ENCODE measurements at places on chromosomes 12 and 14. TPM values are rescaled to one million over a fixed set of nuclear protein-coding genes. Genes with fewer than 3 reads are reported as not detected.
A peak's percentile ranks its signal among the peaks of the same experiment; 100 is the strongest.

GUCY2C gene
- polyA plus RNA-seq, result 0.04 TPM

MYBPC1 gene
- polyA plus RNA-seq, result not detected

OAS2 gene
- 20.4 TPM for polyA plus RNA-seq

TMEM132C gene
- not detected for polyA plus RNA-seq

ZFYVE26 gene
- polyA plus RNA-seq, result 12.5 TPM

RNU4-1 gene
- polyA plus RNA-seq, result not detected

- H3K4me1 ChIP-seq, result peaks cover 23% of the 10 kb centered on the region
- no peaks in the 10 kb centered on the region for H3K36me3 ChIP-seq
- no peak overlapping the region for H3K4me3 ChIP-seq
Measured at GRCh38 chr14:95313707-95314106, 6.0 kb downstream of the CLMN start.

DNA sequence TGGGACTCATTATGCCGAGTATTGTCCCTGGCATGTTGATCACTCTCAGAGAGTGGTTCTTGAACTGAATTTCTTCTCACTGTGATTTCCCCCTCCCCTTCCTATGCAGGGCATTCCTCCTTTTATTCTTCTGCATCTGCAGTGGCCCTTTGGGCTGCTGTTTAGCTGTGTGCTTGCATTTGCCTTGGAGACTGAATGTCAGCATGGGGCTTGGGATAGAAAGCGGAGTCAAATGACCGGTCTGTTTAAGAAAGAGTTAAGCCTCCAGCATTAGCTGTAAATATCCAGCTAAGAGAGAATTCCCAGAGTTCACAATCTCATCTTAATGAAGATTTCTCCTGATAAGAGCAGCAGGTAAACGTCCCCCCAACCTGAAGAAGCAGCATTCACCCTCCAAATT lies 65.6 kb upstream of the RMST start:
- H3K4me3 ChIP-seq, result no peak overlapping the region
- no peaks in the 10 kb centered on the region for H3K4me1 ChIP-seq
- no peaks in the 10 kb centered on the region for H3K27me3 ChIP-seq
- DNase-seq, result no peak
- no peaks in the 10 kb centered on the region for H3K36me3 ChIP-seq
- no peak overlapping the region for H3K27ac ChIP-seq

DNA sequence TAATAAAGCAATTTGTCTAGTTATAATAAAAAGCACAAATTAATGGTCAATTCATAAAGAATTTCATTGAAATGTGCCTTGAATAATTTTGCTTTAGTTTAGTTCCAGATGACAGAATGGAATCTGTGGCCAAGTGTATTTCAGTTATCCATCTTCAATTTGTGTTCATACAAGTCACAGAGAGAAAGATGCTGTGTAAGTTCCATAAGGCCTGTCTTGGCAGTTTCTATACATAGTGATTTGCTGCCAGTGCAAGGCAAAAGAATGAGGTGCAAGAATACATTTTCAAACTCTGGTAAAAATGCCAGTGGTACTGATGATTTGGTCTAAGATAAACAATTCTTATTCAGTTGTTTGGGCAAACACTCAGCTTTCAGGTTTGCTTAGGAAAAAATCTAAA lies 134.4 kb upstream of the PTPRB start:
- H3K4me1 ChIP-seq, result no peaks in the 10 kb centered on the region
- no peaks in the 10 kb centered on the region for H3K36me3 ChIP-seq
- no peaks in the 10 kb centered on the region for H3K27me3 ChIP-seq
- no peak overlapping the region for H3K4me3 ChIP-seq
- H3K27ac ChIP-seq, result no peak overlapping the region
- no peak for DNase-seq

GRCh38 chr14:24273422-24273998 lies 2.1 kb upstream of the RABGGTA start:
- DNase-seq, result no peak
- no peaks in the 10 kb centered on the region for H3K36me3 ChIP-seq
- no peak overlapping the region for H3K4me3 ChIP-seq
- H3K4me1 ChIP-seq, result peaks cover 57% of the 10 kb centered on the region
- H3K27me3 ChIP-seq, result no peaks in the 10 kb centered on the region
- H3K27ac ChIP-seq, result peak overlapping the region; percentile 81

- H3K4me3 ChIP-seq, result no peak overlapping the region
- H3K4me1 ChIP-seq, result no peaks in the 10 kb centered on the region
- H3K27ac ChIP-seq, result no peak overlapping the region
- H3K36me3 ChIP-seq, result no peaks in the 10 kb centered on the region
- no peak for DNase-seq
Measured at GRCh38 chr12:98341732-98342131, 173.7 kb upstream of the TMPO start.

GRCh38 chr12:56766535-56766934 lies 3.4 kb downstream of the HSD17B6 start:
- H3K4me1 ChIP-seq, result peaks cover 11% of the 10 kb centered on the region
- peak; percentile 78 for DNase-seq
- H3K36me3 ChIP-seq, result no peaks in the 10 kb centered on the region

- no peaks in the 10 kb centered on the region for H3K27me3 ChIP-seq
- H3K27ac ChIP-seq, result no peak overlapping the region
- H3K4me1 ChIP-seq, result no peaks in the 10 kb centered on the region
- DNase-seq, result no peak
Measured at GRCh38 chr14:103443111-103443510, 57.9 kb downstream of the MARK3 start.

DNA sequence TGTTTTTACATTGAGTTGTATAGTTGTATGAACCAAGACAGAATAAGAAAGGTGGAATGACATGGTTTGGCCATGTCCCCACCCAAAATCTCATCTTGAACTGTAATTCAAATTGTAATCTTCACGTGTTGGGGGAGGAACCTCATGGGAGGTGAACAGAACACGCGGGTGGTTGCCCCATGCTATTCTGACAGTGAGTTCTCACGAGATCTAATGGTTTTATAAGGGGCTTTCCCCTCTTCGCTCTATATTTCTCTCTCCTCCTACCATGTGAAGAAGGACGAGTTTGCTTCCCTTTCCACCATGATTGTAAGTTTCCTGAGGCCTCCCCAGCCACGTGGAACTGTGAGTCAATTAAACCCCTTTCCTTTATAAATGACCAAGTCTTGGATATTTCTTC lies 25.3 kb downstream of the DDHD1 start:
- peaks cover 18% of the 10 kb centered on the region for H3K4me1 ChIP-seq
- H3K27ac ChIP-seq, result peak overlapping the region; percentile 91
- DNase-seq, result peak; percentile 44
- no peak overlapping the region for H3K4me3 ChIP-seq

DNA sequence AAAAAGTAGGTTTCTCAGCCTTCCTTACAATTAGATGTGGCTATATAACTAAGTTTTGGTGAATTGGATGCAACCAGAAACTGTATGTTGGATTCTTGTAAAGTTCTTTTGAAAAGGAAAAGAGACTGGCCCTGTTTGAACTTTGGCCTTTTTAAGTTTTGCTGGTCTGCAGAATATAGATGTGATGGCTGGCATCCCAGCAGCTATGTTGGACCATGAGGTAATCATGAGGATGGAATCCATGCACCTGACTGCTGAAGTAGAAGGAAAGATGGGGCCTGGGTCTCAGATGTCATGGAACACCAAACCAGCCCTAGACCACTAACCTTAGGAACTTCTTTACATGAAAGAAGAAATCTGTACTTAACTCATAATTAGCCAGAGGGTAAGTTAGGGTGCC lies 482.5 kb downstream of the GLT1D1 start:
- H3K4me1 ChIP-seq, result no peaks in the 10 kb centered on the region
- H3K4me3 ChIP-seq, result no peak overlapping the region
- no peak for DNase-seq
- no peaks in the 10 kb centered on the region for H3K27me3 ChIP-seq

DNA sequence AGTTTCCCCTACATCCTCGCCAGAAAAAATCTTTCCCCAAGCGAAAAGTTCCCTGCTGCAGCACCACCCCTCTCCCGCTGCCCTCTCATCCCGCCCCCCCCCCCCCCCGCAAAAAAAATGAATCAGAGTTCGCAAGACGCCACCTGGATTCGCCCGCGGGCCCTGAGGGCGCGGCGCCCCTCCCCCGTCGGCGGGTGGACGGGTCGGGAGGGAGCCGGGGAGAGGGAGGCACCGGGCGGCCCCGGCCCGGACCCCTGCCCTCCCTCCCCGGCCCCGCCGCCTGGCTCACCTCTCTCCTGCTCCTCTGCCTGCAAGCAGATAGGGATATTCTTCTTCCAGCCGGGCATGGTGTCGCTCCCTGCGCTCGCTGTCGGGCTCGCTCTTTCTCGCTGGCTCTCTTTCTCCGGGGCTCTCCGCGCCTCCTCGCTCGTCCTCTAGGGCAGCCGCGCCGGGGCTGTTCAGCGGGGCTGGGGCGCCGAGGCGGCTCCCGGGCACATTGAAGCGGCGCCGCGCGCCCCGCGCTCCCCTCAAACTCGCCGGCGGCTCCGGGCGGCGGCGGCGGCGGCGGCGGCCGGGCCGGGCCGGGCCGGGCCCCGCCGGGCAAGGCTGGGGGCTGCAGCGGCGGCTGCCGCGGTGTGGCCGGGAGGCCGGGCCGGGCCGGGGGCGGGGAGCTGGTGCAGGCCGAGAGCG lies 200.3 kb upstream of the CAND1 start:
- DNase-seq, result peak; percentile 37
- no peaks in the 10 kb centered on the region for H3K36me3 ChIP-seq

DNA sequence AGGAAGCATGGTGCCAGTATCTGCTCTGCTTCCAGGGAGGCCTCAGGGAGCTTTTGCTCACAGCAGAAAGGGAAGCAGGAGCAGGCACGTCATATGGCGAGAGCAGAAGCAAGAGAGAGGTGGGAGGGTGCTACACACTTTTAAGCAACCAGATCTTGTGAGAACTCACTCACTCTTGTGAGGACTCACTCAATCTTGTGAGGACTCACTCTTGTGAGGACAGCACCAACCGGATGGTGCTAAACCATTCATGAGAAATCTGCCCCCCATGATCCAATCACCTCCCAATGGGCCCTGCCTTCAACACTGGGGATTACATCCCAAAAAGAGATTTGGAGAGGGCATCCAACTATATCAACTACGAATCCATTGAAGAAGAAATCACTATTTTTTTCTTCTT lies 34.3 kb upstream of the LMNTD1 start:
- no peaks in the 10 kb centered on the region for H3K4me1 ChIP-seq
- H3K27ac ChIP-seq, result no peak overlapping the region
- no peaks in the 10 kb centered on the region for H3K36me3 ChIP-seq
- DNase-seq, result no peak
- no peak overlapping the region for H3K4me3 ChIP-seq

DNA sequence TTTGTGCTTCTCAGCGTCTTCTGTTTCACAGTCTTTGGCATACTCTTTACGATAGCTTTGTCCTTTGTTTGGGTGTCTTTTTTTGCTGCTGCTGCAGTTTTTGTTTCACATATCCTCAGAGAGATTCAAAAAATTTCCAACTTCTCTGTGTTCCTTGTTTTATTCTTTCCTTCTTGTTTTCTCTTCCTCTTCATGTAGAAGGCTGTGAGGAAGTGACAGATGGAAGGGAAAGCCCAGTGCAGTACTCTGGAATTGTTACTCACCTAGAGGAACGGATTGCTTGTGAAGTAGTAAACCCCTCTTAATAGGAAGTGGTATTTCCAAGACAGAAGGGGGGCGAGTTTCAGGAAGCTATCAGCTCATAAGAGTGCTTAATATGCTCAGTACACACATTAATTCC lies 1.7 kb downstream of the CREBL2 start:
- no peak overlapping the region for H3K4me3 ChIP-seq
- H3K36me3 ChIP-seq, result no peaks in the 10 kb centered on the region
- DNase-seq, result peak; percentile 29
- no peaks in the 10 kb centered on the region for H3K27me3 ChIP-seq
- H3K27ac ChIP-seq, result no peak overlapping the region
- H3K4me1 ChIP-seq, result peaks cover 24% of the 10 kb centered on the region

DNA sequence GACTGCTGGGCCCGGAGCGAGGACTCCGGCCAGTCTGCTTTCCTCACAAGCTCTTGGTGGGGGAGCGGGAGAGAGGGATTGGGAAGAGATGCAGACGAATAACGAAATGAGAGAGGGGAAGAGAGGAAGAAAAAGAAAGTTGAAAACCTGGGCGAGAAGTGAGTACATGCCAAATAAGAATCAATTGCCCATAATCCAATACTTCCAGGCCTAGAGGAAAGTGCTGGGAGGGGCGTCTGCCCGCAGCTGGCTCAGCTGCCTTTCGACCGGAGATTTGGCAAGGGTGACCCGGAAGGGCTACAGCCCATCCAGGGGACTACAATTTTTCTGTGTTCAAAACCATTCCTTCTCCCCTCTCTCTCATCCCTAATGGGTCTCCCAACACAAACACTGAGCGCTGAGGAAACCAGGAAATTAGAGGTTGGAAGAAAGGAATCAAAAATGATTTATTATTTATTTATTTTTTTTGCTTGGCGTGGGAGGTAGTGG lies 4.9 kb downstream of the NKX2-1 start:
- H3K27me3 ChIP-seq, result no peaks in the 10 kb centered on the region
- no peak for DNase-seq
- no peak overlapping the region for H3K27ac ChIP-seq
- H3K4me1 ChIP-seq, result peaks cover 8% of the 10 kb centered on the region
- H3K4me3 ChIP-seq, result no peak overlapping the region

DNA sequence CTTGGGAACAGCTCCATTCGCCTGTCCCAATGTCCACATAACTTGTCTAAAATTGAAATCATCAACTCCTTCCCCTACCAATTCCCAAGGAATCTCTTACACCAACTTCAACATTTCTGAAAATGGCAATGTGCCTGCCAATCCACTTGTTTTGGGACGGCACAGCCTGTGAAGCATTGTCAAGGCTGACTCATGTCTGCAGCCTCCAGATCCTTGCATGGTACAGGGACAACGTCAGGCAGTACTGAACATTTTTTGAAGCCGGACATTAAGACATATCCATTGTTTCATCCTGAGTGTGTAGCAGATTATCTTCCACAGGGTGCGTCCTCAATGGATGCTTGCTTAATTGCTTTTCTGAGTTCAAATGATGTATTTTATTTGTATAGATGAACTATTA lies 794.1 kb downstream of the BCL11B start:
- no peaks in the 10 kb centered on the region for H3K36me3 ChIP-seq
- no peaks in the 10 kb centered on the region for H3K4me1 ChIP-seq
- DNase-seq, result no peak
- no peak overlapping the region for H3K4me3 ChIP-seq

DNA sequence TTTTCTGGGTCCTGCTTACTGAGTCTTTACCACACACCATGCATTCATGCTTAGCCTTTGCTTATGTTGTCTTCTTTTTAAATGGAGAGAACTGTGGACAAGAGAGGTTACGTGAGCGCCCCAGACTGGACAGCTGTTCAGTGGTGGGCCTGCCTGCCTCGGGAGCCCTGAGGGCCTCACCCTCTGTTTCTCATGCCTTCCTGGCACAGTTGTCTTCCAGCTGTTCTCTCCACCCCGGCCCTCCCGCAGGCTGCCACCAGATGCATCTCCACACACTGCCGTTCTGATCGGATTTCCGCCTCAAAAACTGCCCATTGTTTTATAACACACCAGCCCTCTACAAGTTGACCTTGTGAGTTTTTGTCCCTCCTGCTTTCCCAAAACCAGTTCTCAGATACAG lies 100.8 kb downstream of the SAMD4A start:
- peaks cover 10% of the 10 kb centered on the region for H3K4me1 ChIP-seq
- no peak overlapping the region for H3K27ac ChIP-seq
- no peak for DNase-seq
- H3K27me3 ChIP-seq, result no peaks in the 10 kb centered on the region
- no peaks in the 10 kb centered on the region for H3K36me3 ChIP-seq

GRCh38 chr12:4238577-4238976 lies 35.0 kb upstream of the CCND2 start:
- H3K4me1 ChIP-seq, result no peaks in the 10 kb centered on the region
- DNase-seq, result no peak
- H3K36me3 ChIP-seq, result no peaks in the 10 kb centered on the region
- H3K27me3 ChIP-seq, result peaks cover 6% of the 10 kb centered on the region

All from B cell (primary cell).